ENCODE measurements at places on chromosomes 1 and 21. TPM values are rescaled to one million over a fixed set of nuclear protein-coding genes. Genes with fewer than 3 reads are reported as not detected.

DNA sequence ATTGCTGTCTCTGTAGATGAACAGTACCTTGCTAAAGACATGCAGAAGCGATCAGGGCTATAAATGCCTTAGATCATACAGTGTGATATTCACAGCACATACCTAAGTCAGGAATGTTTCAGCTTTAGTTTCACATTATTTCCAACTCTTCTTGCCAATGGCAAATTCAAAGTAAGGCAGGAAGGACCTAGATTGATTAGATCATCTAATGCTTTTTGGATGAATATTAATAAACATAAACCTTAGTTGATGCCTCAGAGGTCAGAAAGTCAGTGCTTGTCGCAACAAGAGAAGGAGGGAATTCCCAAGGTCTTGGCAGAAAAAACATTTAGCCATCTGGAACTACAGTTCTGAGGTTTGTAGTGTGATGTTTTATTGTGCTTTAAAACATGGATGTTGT is 122.3 kb downstream of the TNFSF18 start:
- H3K27ac ChIP-seq, result no peak overlapping the region
- no peaks in the 10 kb centered on the region for H3K36me3 ChIP-seq
- peaks cover 5% of the 10 kb centered on the region for H3K4me1 ChIP-seq
- no peak overlapping the region for H3K4me3 ChIP-seq
- no peak for ATAC-seq
- no peaks in the 10 kb centered on the region for H3K27me3 ChIP-seq

DNA sequence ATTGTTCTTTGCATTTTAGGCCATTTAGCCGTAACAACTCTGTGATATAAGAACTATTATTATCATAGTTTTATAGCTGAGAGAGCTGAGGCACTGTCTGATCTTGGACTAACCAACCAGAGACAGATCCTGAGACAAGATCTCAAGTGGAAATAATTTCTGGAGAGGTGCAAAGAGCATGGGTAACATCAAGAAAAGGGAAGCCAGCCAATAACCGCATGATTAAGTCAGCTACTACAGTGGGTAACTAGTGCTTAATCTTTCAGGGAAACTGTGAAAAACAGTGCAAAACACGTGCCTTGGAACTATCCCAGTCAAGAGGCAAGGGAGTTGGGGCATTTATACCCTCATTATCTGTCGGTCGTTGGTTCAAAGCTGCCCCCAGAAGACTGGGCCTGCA is 105.8 kb downstream of the OMA1 start:
- H3K4me1 ChIP-seq, result no peaks in the 10 kb centered on the region
- no peak overlapping the region for H3K4me3 ChIP-seq
- H3K27me3 ChIP-seq, result no peaks in the 10 kb centered on the region
- no peak overlapping the region for H3K27ac ChIP-seq

- no peaks in the 10 kb centered on the region for H3K36me3 ChIP-seq
- H3K4me1 ChIP-seq, result no peaks in the 10 kb centered on the region
- no peak for ATAC-seq
- peaks cover 6% of the 10 kb centered on the region for H3K27me3 ChIP-seq
These were observed 157.0 kb upstream of the CACNA1E start for GRCh38 chr1:181326348-181326747.

DNA sequence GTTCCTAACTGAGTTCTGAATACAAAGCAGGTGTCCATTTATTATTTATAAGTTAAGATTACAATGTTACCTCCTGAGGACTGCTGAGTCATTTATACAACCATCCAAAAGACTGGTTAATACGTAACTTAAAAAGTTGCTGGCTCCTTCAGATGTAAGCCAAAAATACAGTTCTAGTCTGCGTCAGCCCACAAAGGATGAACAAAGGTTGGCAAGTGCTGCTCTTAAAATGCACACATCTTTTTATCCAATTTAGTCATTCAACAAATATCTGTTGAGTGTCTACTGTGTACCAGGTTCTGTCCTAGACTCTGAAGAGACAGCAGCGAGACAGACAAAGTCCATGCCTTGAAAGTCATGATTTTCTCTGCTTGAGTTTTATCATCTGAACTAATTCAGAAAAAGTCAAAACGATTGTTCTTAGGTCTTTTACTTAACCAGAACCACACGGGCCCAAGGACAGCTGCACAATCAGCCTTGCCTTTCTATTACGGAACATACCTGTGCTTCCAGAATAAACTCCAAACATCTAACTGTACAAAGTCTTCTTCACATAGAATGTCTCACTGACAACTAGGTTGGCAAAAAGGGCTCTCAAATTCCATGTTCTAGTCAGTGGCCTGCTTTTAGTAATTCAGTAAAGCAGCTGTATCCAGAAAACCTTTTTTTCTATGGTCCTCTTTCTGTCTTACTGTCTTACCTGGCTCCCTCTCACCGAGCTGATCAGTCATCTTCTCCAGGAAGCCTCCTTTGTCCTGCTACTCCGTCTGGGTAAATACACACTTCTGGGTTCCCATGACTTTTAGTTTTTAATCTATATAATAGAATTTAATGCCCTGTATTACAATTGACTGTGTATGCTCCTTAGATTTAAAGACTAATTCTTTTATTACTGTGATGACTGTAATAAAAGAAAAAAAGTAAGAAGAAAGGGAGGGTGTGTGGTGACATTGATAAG is 15.5 kb upstream of the CNN3 start:
- no peak for ATAC-seq
- no peaks in the 10 kb centered on the region for H3K27me3 ChIP-seq
- H3K4me1 ChIP-seq, result no peaks in the 10 kb centered on the region
- no peak overlapping the region for H3K4me3 ChIP-seq
- H3K27ac ChIP-seq, result no peak overlapping the region

DNA sequence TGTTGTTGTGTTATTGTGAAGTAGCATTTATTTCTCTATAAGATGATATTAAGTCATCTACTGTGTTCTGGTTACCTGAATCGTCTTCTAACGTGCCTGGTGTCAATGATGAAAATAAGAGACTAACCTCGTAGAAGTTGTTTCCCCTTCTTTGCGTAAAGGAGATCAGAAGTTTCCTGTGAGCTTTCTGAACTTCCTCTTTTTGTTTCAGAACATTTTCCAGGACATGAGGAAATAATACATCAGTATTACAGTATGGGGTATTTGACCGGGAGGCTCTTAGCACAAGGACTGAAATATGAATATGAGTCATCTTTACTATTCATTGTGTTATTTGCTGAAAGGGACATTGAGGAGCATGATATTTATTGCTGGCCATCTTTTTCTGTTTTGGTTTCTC is 1.3 kb downstream of the ST6GALNAC3 start:
- H3K27ac ChIP-seq, result no peak overlapping the region
- H3K36me3 ChIP-seq, result no peaks in the 10 kb centered on the region
- peak; percentile 50 for ATAC-seq
- H3K4me1 ChIP-seq, result peaks cover 31% of the 10 kb centered on the region

- no peak overlapping the region for H3K4me3 ChIP-seq
- no peak for ATAC-seq
- no peaks in the 10 kb centered on the region for H3K27me3 ChIP-seq
- no peaks in the 10 kb centered on the region for H3K36me3 ChIP-seq
- H3K27ac ChIP-seq, result no peak overlapping the region
These were observed 8.2 kb upstream of the EFHD2 start for GRCh38 chr1:15401391-15402055.

DNA sequence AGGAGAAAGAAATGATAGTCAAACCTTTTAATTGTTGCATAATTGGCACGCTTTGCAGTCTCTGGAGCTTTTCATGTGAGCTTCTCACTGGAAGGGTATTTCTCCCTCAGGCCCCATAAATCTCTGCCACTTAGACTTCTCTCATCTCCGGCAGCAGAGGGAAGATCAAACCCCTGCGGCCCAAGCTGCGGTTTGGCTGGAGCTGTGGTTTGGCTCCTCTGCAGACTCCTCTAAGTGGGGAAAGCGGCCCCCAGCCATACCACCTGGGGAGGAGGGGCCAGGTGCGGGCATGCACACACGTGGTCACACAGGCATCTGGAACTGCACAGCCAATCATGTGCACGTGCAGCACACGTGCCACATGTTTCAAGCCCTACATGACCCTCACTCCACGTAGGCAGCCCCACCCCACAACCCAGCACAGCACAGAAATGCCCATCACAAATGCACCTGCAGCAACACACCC is 58.3 kb downstream of the UBE2T start:
- no peaks in the 10 kb centered on the region for H3K4me1 ChIP-seq
- no peak for ATAC-seq
- no peak overlapping the region for H3K4me3 ChIP-seq
- no peak overlapping the region for H3K27ac ChIP-seq
- H3K27me3 ChIP-seq, result no peaks in the 10 kb centered on the region
- no peaks in the 10 kb centered on the region for H3K36me3 ChIP-seq

DNA sequence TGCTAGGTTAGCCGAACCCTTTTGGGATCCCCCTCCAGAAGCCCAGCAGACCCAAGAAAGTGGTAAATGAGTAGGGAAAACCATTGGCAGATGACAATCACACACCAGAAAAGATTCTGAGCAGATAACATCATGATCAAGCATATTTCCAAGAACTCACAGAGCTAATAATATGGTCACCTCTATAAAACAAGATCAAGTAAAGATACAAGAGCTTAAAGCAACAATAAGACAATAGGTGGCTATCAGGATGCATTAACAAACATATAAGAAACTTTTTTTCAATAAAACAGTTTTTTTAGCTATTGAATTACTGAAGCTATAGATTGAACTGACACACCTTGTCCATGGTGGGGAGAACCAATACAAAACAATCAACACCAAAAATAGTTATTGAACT is 29.0 kb downstream of the UBASH3A start:
- H3K36me3 ChIP-seq, result no peaks in the 10 kb centered on the region
- no peaks in the 10 kb centered on the region for H3K4me1 ChIP-seq
- no peak overlapping the region for H3K4me3 ChIP-seq
- H3K27ac ChIP-seq, result no peak overlapping the region
- H3K27me3 ChIP-seq, result peaks cover 88% of the 10 kb centered on the region

GRCh38 chr1:230858236-230858820 is 10.0 kb downstream of the C1orf198 start:
- H3K4me3 ChIP-seq, result no peak overlapping the region
- H3K27ac ChIP-seq, result peak overlapping the region; percentile 68
- peaks cover 26% of the 10 kb centered on the region for H3K36me3 ChIP-seq

- H3K27me3 ChIP-seq, result no peaks in the 10 kb centered on the region
- H3K4me1 ChIP-seq, result peaks cover 49% of the 10 kb centered on the region
- no peak for ATAC-seq
- peak overlapping the region; percentile 82 for H3K27ac ChIP-seq
- no peaks in the 10 kb centered on the region for H3K36me3 ChIP-seq
These were observed 15.9 kb downstream of the KIAA1614 start for GRCh38 chr1:180928331-180929230.

- no peak for ATAC-seq
- no peak overlapping the region for H3K27ac ChIP-seq
- no peaks in the 10 kb centered on the region for H3K27me3 ChIP-seq
These were observed 33.0 kb upstream of the PRRX1 start for GRCh38 chr1:170630977-170631376.

DNA sequence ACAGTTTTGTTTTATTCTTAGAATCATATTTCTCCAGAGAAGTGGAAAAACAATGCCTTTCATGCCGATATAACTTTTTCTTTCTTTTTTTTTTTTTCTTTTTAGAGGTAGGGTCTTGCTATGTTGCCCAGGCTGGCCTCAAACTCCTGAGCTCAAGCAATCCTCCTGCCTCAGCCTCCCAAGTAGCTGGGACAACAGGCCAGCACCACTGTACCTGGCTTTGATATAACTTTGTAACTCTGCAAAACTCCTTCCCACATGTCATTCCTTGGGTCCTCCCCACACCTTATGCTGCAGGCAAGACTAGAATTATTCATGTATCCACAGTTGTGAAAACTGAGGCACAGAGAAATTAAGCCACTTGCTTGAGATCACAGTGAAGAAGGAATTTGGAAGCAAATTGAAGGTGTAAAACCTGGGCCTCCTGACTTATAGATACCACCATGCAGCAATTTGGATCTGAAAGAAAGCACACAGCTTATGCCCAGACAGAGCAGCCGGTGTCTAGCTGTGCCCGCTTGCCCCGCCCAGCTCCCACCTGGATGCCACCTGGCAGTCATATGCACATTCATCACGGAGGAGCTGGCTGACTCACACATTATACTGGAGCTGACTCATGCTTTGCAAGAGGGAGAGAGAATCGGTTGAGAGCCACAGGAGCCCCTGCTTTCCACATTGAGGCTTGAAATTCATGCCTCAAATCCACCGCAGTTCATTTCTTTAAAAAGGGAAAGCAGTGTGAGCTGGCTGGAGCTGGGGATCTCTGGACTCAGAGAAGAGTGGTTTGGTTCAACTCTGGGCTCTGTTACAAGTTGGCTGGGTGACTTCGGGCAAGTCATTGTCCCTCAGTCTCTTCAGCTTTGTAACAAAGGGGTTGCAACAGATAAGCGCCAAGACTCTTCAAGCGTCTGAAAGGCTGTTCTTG is 8.3 kb upstream of the SLC2A1 start:
- H3K4me1 ChIP-seq, result no peaks in the 10 kb centered on the region
- H3K36me3 ChIP-seq, result no peaks in the 10 kb centered on the region
- H3K27ac ChIP-seq, result no peak overlapping the region

DNA sequence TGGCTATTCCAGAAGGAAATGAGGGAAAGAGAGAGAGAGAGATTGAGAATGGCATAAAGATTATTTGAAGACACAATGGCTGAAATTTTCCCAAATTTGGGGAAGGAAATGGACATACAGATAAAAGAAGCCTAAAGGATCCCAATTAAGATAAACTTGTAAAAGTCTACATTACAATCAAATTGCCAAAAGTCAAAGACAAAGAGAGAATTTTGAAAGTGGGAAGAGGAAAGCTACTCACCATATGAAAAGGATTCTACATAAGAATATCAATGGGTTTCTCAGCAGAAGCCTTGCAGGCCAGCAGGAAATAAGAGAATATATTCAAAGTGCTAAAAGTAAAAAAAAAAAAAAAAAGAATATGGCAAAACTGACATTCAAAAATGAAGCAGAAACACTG is 233.0 kb upstream of the NFIA start:
- ATAC-seq, result no peak
- H3K4me1 ChIP-seq, result no peaks in the 10 kb centered on the region
- no peak overlapping the region for H3K27ac ChIP-seq
- H3K27me3 ChIP-seq, result no peaks in the 10 kb centered on the region
- no peak overlapping the region for H3K4me3 ChIP-seq

GRCh38 chr21:15748586-15748985 is 18.8 kb downstream of the USP25 start:
- H3K36me3 ChIP-seq, result no peaks in the 10 kb centered on the region
- no peaks in the 10 kb centered on the region for H3K27me3 ChIP-seq
- H3K4me3 ChIP-seq, result no peak overlapping the region
- peaks cover 3% of the 10 kb centered on the region for H3K4me1 ChIP-seq
- ATAC-seq, result no peak

Gene LMOD1
- total RNA-seq, result 1,521 TPM

All from gastroesophageal sphincter (tissue), 4 donors.